Cardiac muscle cell (in vitro differentiated cells and primary cell): ENCODE measurements at places on chromosomes 7 and 10. TPM values are rescaled to one million over a fixed set of nuclear protein-coding genes. Genes with fewer than 3 reads are reported as not detected.

DNA sequence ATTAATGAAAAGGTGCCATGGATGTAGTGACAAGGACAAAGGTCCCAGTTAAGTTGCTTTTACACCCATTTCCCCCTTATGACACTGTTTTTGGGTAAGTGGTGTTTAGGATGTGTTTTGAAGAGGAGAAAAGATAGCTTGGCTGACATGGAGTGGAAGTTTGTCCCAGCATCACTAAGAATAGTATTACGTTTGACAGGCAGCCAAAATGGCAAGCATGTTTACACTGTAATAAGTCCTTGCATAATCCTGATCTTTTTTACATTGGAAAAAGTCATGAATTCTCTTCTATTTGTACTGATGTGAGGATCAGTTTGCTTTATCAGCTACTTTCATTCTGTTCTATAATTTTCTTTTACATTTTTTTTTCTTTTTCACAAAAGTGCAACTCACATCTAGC, 137.8 kb downstream of the CHRM2 start:
- DNase-seq: no peak

DNA sequence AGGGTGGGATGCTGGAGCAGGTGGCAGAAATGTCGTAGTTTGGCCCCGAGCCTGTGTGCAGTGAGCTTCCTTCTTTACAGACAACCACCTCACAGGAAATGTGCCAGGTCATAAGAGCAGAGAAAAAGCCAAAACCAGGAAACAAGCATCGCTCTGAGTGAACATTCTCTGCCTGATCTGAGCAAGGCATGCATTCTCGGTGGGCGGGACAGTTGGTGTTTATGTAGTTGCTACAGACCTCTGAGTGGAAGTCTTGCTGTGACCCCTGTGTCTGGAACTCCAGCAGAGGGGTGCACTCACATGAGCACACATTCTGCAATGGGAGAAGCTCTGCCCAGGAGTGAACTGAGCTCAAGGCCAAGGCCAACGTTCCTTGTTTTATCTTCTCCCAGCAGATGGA, 230.1 kb downstream of the TCERG1L start:
- DNase-seq: no peak

- DNase-seq: no peak
Measured at GRCh38 chr10:52923520-52923919, 150.9 kb upstream of the MBL2 start.

DNA sequence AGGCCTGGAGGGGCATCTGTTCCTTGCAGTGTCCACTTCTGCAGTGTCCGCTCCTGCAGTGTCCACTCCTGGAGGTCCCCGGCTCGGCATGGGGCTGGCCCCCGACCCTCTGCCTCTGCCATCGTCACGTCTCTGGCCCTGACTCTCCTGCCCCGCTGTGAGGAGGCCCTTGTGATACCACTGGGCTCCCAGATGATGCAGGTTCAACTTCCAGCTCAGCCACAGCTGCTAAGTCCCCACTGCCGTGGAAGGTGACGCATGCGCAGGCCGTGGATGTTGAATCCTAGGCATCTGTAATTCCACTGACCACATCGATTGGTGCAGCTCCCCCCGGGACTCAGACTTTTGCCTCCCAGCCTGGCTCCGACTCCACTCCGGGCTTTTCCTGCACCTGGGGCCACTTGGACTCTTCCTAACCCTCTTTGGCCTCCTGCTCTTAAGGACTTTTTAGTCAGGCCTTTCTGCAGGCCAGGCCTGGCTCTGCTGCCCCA, 95.1 kb downstream of the GLRX3 start:
- no peak for DNase-seq

DNA sequence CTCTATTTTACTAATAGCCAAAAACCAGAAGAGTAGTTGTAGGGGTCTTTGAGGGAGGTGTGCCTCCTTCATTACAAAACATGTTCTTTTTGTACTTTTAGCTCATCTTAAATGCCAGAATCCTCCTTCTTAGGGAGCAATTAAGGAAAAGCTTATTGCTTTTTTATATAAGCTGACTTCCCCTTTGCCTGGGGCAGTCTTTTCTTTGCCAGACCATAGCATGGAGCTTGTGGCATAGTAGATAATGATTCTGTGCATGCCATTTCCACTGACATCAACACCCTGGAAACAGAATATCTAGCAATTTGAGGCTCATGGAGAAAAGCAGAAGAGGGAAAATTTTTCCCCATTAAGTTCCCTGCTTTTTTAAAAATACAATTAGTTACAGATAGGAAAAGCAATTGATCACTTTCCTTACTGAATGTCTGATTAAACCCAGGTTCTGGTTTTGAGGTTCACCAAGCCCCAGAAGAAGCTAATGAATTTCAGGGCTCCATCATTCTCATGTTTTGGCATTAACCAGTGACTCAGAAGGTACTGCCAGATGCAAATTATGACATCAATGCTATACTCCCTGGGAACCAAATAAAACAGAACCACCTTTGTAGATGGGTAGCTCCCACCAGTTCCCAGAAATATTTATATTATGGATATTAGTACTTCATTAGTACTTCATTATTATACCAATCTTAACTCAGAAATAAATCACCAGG, 410.6 kb downstream of the KCNMA1 start:
- DNase-seq: no peak

GRCh38 chr7:128705891-128706333, 33.2 kb upstream of the CALU start:
- no peak for DNase-seq

DNA sequence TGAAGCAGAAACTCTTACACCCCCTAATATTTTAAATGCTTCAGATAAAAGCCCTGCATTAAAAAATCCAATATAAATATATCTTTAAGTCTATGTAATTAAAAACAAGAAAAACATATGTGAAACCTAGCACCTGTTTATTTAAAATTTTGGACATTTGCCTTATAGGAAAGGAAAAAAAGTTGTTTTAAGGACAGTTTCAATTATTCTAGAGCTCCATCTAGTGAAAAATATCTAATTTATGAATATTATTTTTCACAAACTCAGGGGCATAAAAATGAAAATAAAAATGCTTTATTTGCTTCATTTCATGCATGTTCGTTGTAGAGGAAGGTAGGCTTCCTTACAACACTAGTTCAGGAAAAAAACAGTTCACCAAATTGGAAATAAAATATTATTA, 26.1 kb downstream of the ENKUR start:
- no peak for DNase-seq

GRCh38 chr7:106944035-106944665, 79.1 kb downstream of the PIK3CG start:
- DNase-seq: no peak

DNA sequence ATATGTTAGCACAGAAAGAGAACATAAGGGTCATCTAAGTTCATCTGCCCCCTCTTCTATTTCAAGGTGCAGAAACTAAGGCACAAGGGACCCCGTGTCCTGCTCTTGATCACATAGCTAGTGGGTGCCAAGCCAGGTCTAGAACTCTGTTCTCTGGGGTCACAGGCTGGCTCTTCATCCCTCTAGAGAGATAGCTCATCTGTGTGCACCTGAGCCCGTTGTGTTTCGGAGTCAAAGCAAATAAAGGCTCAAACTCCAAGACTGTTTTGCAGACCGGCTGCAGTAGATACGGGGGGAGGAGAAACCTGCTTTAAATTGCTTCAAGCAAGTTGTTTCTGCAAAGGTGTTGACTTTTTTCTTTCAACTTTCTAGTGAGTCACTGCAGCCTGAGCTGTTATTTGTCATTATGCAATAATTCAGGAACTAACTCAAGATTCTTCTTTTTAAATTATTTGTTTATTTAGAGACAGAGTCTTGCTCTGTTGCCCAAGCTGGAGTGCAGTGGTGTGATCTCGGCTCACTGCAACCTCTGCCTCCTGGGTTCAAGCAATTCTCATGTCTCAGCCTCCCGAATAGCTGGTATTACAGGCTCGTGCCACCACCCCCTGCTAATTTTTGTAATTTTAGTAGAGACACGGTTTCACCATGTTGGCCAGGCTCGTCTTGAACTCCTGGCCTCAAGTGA, 6.5 kb downstream of the BLVRA start:
- DNase-seq: no peak

GRCh38 chr10:115985786-115986185, 287.2 kb downstream of the GFRA1 start:
- DNase-seq: no peak

- DNase-seq: no peak
Measured at GRCh38 chr10:69826789-69827554, 25.3 kb downstream of the COL13A1 start.

DNA sequence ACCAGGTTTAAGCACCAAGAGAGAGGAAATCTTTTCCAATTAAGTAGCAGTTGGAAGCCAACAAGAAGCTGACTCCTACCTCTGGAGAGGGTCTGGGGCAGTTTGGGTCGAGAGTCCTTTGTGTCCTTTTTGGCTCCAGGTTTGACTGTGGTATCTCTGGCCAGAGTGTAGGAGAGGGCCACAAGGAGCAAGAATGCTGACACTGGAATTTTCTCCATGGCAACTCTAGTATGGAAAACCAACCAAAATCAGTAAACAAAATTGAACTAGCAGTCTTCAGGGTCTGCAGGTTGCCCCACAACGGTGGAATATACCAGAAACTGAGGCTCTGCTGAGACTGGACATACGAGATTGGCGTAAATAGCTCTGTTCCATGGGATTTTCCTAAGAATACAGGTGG, 3.2 kb downstream of the AGR2 start:
- no peak for DNase-seq

GRCh38 chr7:106823631-106824030, 41.5 kb upstream of the PIK3CG start:
- DNase-seq: no peak

Gene GOLGA7B
- 0.18 and 0.27 TPM in 2 replicates for total RNA-seq

Gene CTNNA3
- 27.9 and 71.7 TPM in 2 replicates for total RNA-seq

Gene TMEM270
- total RNA-seq: not detected in 2 replicates

Gene SPAM1
- total RNA-seq: not detected in 2 replicates

Gene UCMA
- total RNA-seq: not detected in 2 replicates

Gene EGFR
- total RNA-seq: 0.57 and 1.3 TPM in 2 replicates

Gene MARCHF5
- total RNA-seq: 8.4 and 19.3 TPM in 2 replicates

Gene DGKI
- 29.2 and 52.7 TPM in 2 replicates for total RNA-seq
